ENCODE measurements at places on chromosomes 1 and 21.

GRCh38 chr21:45536301-45537081 is 5.7 kb downstream of the SLC19A1 start:
- no peak for DNase-seq

DNA sequence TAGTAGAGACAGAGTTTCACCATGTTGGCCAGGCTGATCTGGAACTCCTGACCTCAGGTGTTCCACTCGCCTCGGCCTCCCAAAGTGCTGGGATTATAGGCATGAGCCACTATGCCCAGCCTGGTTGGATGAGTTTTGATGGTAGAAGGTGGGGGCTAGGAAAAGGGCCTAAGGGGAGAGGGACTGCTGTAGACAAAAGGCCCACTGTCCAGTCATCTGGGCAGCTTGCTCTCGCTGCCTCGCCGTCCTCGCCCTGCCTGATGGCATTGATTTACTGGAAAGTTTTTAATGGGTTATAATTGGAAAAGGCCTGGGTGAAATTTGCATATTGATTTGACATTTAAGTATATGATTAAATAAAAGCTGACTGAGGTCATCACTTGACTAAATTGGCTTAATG is 175.1 kb upstream of the CSF3R start:
- DNase-seq: no peak

GRCh38 chr1:20899154-20899972 is 112.3 kb upstream of the HP1BP3 start:
- no peak for DNase-seq

DNA sequence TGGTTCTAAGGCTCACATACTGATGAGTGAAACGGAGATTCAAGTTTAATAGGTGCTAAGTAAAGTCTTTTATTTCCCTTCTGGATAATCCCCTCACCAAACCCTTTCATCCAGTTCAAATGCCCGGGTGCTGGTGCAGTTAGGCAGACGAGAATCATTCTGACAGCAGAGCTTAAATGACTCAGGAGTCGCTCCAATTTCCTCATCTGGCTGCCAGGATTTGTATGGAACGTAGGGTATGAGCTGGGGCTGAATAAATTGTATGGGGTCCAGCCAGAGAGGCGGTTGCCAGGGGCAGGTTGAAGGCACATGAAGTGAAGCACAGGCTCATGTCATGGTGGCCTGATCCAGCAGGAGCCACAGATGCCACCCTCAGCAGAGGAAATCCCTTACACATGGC is 76.0 kb downstream of the PAPPA2 start:
- DNase-seq: no peak

GRCh38 chr21:42111811-42112210 is 40.7 kb downstream of the UMODL1 start:
- DNase-seq: no peak

- no peak for DNase-seq
Observed at GRCh38 chr1:224380003-224380402, 23.3 kb downstream of the CNIH4 start.

DNA sequence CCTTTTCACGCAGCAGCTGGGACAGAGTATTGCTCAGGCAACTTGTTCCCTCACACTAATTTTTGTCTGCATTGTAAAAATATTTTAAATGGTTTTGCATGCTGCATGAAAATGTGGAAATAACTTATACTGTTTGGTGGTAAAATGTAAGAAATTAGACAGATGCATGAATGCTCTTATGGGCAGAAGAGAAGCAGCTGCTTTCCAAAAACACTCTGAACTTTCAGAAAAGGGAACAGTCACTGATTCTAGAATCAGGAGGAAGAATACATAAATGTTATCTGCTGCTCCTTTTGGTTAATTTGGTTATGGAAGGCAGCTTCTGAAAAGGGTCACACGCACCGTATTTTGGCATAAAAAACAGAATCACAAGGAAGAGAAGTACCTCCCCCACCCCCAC is 87.0 kb upstream of the RUNX1 start:
- no peak for DNase-seq

- DNase-seq: no peak
Observed at GRCh38 chr21:37780991-37781983, 135.0 kb downstream of the KCNJ6 start.

DNA sequence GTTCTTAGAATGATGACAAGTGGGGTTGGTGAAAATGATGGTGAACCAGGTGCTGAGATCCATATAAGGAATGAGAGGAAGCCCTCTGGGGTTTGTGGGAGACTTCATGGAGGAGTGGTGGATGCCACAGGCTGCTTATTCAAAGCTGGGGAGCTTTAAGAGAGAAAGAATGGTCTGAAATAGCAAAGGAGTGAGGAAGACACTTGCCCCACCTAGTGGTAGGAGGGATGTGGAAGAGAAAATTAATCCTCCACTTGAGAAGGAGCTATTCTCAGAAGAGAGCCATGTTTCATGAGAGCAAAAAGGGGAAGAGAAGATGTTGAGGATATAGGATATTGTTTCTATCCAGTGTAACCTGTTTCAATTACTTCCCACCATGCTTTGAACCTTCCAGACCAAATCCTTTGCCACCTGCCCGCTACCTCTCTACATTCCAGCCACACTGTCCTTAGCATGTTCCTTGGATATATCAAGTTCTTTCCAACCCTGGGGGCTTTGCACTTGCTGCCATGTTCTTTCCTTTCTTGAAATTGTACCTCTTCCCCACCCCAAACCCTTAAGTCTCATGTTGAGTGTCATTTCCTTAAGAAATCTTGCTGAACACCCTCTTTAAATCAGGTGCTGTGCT is 19.6 kb upstream of the ZNF648 start:
- DNase-seq: no peak

- DNase-seq: no peak
Observed at GRCh38 chr1:202551683-202552082, 158.6 kb downstream of the SYT2 start.

GRCh38 chr1:157390651-157391050 is 161.7 kb downstream of the FCRL5 start:
- DNase-seq: no peak

DNA sequence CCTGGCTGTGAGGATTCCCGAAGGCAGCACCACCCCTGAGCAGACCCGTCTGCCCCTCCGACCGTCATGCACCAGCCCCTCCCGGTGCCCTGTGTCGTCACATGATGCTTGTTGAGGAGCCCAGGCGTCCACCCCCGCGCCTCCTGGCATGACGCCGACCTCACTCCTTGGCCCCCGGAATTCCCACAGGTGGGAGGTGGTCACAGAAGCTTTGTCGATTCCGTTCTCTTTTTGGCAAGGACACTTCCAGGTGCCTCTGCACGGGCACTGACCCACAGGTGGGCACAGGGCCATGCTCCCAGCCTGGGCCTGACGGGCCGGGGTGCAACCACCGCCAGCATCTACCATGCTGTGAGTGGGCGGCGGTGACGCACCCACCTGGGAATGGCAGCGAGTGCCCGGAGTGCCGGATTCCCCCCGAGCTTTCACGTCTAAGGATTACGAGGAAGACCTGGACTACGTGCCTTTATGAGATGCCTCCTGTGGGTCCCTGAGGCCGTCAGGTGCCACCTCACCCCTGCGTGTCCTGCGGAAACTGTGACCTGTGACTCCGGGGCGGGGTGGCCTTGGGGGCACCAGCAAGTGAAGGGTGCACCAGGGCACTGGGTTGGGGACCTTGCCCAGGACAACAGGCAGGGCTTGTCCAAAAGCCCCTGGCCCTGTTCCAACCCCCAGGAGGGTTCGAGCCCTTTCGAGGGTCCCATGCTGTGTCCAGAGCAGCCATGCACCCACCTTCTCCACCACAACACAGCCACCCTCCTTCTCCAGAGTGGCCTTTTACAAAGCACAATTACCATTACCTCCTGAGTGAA is 31.4 kb upstream of the COL6A1 start:
- DNase-seq: no peak

- no peak for DNase-seq
Observed at GRCh38 chr1:152886758-152887409, 8.8 kb downstream of the SMCP start.

DNA sequence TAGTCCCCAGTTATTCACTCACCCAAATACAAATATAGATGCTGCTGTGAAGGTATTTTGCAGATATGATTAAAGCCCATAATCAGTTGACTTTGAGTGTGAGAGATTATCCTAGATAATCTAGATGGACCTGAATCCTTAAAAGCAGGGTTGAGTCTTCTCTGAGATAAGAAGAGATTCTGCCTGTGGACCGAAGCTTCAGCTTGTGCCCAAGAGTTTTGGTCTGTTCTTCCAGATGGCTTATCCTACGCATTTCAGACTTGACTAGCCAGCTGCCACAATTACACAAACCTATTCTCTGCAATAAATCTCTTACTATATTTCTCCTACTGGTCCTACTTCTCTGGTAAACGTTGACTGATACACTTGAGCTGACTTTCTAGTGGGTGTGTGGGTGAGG is 145.1 kb downstream of the KCNJ6 start:
- no peak for DNase-seq

DNA sequence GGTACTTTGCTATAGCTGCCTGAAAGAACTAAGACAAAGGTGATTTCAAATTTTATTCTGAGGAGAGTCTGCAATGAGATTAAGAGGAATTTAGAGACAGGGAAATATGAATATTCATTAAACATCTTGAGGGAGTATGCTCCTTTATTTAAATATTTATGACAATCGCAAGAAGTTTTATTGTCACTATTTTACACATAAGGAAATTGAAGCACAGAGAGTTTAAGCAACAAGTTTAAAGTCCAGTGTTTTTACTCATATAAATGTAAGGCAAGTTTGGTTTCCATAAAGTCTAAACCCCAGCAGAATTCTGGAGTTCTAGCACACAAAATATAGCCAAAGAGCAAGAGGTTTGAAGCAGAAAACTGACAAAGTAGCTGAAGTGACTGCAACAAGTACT is 49.3 kb upstream of the SAMSN1 start:
- no peak for DNase-seq

DNA sequence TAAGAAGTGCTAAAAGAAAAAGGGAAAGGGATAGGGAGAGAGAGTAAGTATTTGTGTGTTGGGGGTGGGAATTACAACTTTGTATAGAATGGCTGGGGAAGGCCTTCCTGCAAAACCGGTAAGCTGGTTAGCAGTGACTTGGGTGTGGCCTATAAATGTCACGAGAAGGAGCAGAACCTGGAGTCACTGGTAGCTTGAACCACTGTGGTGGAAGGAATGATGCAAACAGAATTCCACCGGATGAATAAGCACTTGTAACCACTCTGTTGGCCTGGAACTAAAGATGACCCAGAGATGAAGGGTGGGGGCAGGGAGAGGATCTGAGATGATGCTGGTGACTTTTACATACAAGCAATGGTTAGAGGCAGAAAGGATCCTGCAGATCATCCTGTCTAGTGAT is 8.9 kb downstream of the XKR8 start:
- no peak for DNase-seq

DNA sequence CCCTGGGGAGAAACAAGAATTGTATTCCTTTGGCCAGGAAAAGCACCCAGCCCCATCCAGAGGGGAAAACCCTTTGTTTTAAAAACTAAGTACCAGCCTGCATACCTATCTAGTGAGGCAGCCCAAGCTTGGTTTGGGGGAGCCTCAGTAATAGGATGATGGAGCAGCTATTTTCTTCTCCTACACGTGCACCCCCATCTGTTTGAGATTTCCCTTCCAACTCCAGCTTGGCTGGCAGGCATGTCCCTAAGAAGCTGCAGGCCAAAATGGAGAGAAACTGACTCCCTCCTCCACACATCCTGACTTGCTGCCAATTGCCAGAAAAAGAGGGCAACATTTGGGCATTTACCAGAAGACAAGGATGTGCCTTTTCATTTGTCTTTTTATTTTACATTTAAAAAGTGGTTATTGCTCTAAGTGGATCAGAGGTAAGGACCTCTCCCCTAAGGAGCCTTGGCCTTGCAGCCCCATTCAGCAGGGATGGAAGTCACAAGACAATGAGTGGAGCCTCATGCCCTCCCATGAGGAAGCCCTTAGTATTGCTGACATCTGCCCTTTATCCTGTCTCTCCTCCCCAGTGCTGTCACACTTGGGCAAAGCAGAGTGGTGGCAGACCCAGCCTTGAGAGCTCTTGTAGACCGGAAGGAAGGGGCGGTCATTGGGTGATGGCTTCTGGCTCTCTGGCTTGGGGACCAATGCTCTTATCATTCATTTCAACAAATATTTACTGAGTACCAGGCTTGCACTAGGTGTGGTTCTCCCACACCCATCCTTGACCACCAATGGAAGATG is 8.6 kb downstream of the FNDC5 start:
- no peak for DNase-seq

- no peak for DNase-seq
Observed at GRCh38 chr1:83034851-83035250, 964.1 kb downstream of the TTLL7 start.
